ENCODE measurements at places on chromosomes 5 and 9.

DNA sequence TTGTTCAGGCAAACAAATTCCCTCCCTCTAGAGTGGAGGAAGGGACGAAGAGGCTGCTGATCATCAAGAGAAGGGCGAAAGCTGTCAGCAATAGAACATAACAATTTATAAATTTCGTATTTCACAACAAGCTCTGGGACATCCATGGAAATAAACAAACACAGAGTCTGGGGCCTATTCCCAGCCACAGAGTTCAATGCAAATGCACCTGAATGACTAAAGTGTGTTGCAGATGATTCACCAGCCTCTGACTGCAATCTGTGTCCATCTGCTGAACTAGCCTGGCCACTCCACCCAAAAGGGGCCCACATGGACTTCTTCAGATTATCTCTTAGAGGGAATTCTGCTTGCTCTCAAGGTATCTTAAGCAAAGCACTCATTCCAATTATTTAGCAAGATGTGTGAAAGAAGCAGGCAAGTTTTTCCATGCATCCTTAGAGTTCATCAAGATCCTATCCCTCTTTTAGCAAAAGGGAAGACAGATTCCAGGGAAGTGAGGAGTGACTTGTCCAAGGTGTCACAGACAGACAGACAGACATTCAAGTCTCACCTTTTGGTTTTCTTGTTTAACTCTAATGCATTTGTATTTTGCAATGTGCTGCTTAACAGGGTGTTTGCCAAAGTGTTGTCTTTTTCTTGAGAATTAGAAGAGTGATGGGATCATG lies 307.8 kb upstream of the PAPPA start:
- DNase-seq: no peak

DNA sequence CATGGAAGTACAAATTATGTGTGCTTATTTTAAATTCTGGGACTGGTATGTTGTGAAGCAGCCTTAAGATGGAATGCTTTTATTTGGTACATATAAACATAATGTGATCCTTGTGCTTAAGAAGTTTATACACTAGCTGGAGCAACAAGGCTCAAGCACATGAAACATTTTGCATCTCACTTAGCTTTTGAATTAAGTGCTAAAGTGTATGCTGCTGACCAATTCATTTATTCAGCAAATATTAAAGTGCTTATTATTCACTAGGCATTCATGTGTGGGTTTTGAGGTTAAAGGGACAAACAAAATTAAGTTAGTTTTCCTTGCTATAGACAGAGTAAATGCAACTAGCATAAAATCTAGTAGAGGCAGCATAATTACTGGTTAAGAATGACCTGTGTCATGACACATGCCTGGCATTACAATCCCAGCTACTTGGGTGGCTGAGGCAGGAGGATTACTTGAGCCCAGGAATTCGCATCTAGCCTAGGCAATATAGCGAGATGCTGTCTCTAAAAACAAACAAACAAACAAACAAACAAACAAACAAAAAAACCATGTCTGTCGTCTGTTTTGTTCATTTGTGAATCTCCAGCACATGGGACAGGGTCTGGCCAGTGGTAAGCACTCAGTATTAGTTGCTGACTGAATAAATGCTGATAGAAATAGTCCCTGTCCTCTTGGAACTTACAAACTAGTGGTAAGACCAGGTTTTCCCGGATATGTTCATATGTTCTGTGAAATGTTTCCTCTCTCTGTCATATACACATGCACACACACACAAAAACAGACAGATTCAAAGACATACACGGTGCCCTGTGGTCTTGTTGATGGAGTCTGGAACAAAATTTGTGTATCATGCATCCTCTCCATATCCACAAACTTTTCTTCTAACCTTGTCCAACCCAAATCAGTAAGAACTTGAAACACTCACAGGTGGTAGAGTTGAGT lies 41.9 kb upstream of the TNFAIP8 start:
- DNase-seq: no peak

- no peak for DNase-seq
Measured at GRCh38 chr5:60404171-60404570, 295.8 kb downstream of the DEPDC1B start.

- no peak for DNase-seq
Measured at GRCh38 chr5:35823347-35824098, 33.2 kb upstream of the IL7R start.

GRCh38 chr5:145818604-145819003 lies 16.5 kb downstream of the PRELID2 start:
- DNase-seq: no peak

GRCh38 chr9:11275158-11275695 lies 662.4 kb upstream of the PTPRD start:
- no peak for DNase-seq

DNA sequence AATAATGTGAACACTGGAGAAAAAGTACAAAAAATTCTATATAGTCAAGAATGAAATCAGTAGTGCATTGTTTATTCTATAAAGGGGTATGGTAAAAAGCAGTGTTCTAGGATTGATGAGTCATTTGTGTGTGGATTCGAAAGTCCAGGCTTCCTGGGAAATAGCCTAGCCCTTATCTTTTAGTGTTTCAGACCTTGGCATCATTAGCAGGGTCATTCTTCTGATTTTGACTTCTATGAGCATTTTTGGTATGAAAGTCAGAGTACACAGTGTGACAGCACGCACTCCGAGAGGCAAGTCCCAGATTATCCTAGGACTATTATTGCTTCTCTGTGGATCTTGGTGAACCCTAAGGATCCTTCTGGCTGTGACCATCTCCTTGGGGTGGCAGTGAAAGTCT lies 16.9 kb downstream of the PCSK5 start:
- DNase-seq: no peak

DNA sequence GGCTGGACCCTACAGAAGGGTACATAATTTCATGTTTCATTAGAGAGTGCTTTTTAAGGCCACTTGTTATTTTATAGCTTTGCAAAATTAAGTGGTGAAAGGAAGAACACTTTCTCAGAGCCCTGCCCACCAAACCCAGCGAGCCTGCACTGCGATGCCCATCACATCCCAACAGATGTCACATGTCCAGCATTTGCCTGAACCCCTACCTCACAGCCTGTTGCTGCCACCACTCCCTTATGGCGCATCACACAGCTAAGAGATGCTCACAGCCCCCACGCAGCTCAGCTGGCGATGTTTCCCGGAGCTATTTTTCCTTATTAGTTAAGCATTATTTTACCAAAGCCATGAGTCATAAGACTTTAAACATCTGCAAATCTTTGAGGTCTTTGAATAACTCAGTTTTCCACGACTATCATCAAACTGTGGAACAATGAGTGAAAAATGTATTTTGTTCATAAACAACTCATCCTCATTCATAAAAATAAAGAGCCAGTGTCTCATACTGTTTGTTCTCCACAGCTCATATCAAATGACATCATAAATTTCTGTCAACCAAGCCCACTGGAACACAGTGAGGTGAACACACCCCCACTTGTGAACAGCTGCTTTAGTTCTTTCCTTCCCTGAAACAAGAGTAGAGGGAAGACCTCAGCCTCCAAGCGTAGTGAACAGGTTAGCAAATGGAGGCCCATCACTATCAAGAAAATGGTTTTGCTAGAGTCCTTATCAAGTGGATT lies 104.9 kb downstream of the SYK start:
- DNase-seq: no peak

DNA sequence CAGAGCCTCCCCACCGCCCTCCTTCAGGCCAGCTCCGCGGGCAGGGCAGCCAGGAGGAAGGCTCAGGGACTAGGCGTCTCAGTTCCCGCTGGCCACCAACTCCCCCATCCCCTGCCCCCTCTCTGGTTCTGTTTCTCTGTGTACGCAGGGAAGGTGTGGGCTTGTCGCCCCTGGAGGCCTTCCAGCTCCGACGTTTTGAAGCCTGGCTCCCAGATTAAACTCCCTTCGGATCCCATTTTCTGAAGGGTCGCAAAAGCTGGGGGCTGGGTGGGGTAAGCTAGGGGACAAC lies 346 bp downstream of the ATOX1 start:
- DNase-seq: no peak

GRCh38 chr9:113590389-113590788 lies 126.9 kb downstream of the RGS3 start:
- no peak for DNase-seq

- no peak for DNase-seq
Measured at GRCh38 chr5:74581988-74582365, 58.6 kb downstream of the ENC1 start.

- no peak for DNase-seq
Measured at GRCh38 chr9:110058304-110058953, 149.5 kb downstream of the C9orf152 start.

GRCh38 chr9:27292659-27293405 lies 4.1 kb downstream of the EQTN start:
- DNase-seq: no peak

- no peak for DNase-seq
Measured at GRCh38 chr5:157198277-157198986, 17.8 kb downstream of the ITK start.

DNA sequence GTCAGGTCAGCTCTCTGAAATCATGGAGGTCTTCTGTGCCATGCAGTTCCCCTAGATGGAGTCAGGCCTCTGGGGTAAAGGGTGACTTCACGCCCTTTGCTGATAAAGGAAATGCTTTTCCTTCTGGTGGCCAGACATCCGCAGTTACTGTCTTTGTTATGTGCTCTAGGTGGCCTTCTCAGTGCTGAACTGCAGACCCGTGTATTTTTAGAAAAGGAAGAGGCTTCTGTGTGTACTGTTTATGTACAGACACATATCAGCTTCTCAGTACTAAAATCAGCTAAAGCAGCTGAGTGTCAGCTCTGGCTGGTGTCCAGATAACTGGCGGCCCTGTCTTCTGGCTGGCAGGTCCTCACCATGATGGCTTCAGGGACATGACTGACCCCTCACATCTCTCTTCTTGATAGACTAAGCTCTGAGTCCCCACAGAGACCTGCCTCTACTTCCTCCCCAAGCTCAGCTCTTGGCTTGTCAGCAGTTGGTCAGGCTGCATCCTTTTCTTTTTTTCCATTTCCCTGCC lies 75.3 kb downstream of the ARHGAP26 start:
- no peak for DNase-seq

- no peak for DNase-seq
Measured at GRCh38 chr5:113719549-113719948, 206.1 kb downstream of the YTHDC2 start.

DNA sequence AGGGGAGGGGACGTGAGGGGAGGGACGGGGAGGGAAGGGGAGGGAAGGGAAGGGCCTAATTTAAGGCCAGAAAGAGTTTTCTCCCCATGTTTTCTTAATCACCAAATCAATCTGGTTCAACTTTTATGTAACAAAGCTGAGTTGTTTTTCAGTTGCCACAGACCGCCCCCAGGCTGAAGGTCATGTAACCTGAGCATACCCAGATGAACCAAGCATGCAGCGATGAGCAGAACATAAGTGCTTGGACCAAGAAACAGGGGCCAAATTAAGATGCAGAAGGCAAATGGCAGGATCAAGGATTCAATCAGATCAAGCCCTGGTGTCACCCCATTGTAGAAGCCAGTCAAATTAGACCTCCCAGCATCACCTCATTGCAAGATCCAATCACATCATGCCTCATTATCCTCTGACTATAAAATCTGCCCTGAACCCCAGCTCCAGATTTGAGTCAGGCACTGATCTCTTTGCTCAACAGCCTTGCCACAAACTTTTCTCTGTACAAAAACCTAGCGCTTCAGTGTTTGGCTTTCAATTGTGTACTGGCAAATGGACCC lies 113.5 kb upstream of the TNPO1 start:
- no peak for DNase-seq

DNA sequence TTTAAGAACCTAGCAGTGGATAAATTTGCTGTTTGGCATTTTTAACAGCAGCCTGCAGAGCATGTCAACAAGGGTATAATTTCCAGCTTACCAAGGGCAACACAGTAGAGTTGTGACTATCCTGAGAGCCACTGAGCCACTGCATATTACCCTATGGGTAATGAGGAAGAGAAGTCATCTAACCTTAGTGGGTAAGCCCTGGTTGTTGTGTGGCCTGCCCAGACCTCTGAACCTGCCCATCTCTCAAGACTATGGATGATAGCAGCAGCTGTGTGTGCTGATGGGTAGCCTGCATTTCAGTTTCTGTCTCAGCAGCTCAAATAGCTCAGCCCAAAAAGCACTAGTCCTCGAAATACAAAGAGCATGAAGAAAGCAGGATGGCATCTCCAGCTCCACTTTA lies 56.1 kb upstream of the PIP5K1B start:
- no peak for DNase-seq

GRCh38 chr9:114223564-114224246 lies 68.4 kb downstream of the COL27A1 start:
- no peak for DNase-seq

- DNase-seq: no peak
Measured at GRCh38 chr9:78212868-78213267, 23.0 kb upstream of the CEP78 start.

DNA sequence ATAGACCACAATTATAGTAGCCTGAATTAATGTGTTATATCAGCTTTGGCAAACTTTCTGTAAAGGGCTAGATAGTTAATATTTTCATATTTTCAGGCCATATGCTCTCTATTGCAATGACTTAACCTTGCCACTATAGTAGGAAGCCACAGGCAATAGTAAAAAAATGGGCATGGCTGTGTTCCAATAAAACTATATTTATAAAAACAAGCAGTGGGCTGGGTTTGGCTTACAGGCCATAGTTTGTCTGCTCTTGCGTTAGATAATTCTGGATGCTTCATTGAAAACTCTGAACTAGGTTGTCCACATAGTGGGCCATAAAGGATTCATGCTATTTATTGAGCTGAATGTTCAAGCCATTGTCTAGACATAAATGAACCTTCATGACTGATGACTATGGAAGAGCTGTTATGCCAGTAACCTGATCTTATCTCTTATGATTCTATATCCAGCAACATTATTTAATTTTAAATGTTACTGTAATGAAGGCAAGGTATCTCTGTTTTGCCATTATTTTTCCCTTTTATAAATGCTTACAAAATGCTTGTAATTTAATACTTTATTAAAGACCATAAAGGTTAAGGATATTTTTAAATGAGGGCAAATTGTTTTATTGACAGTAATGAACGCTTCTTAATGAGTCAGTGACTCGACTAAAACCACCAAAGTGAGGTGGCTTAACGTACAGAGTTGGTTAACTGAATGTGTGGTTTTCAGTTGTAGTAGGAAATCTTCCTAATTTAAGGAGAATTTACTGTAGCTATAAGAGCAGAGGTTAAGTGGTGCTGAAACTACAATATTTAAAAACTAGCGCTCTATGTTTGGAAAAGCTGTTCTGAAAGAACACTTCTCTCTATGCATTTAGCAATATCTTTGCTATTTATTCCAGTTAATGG lies 560.6 kb downstream of the PRR16 start:
- DNase-seq: no peak

GRCh38 chr5:68872088-68872839 lies 221.6 kb upstream of the SLC30A5 start:
- DNase-seq: no peak

DNA sequence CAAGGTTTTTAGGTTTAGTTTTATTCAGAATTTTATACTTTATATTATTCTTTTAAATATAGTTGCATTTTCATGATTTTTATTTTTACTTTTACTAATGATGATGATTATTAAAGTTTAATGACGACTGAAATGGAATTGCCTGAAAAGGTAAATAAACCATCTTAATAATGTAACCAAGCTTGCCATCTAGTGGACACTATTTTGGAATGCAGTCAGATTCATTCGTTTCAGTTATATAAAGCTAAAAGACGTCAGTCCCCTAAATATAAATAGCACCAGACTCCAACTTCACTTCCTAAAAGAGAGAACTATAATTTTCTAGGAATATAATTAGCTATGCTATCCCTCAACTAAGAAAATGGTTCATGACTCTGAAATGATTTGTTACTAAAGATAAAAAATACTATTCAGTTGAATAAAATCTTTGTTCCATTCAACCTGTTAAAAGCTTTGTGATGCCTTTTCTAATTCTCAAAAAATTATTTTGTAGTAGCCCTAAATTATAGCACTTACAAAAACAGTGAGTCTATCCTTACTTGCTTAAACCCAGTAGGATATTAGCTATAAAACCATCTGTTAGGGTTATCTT lies 19.9 kb downstream of the ABITRAM start:
- DNase-seq: no peak

GRCh38 chr9:93586290-93587057 lies 10.1 kb downstream of the PHF2 start:
- DNase-seq: no peak

All from renal cortex interstitium (tissue), 15 donors.